ENCODE measurements at places on chromosomes 13 and 19.
A peak's percentile ranks its signal among the peaks of the same experiment; 100 is the strongest.

GRCh38 chr13:25177636-25178035 is 5.5 kb upstream of the AMER2 start:
- DNase-seq, result no peak

DNA sequence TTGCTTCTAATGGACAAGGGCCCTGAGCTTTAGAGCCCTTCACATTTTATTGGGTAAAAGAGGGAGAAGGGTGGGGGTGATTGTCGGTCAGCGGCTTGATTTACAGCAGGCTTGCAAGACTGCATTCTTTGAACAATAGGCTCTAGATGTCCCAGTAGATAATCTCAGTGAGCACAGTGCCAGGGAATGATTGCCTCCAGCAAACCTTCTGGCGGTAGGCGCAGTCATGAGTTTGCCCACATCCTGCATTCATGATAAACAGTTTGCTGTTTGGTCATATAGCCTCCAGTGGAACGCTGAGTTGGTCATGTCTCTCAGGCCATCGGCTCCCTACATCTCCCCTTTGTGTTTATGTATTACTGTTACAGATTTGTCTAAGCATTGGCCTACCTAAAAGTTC is 12.6 kb downstream of the ZNF528 start:
- no peak for DNase-seq

- DNase-seq, result no peak
These were observed 83.8 kb downstream of the GJA3 start for GRCh38 chr13:20077086-20077485.

- DNase-seq, result peak; percentile 18
These were observed 7.0 kb upstream of the WBP4 start for GRCh38 chr13:41054212-41054877.

DNA sequence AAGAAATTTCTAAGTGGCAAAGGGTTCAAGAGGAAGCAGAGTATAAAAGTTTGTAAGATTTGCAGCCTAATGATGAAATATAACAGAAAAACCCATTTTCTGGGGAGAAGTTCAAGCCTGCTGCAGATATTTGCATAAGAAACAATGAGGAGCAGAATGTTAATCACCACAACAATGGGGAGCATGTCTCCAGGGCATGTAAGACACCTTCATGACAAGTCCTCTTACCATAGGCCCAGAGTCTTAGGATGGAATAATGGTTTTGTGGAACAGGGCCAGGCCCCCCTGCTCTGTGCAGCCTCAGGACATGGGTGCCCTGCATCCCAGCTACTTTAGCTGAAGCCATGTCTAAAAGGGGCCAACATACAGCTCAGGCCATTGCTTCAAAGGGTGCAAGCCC is 809.0 kb upstream of the SLITRK5 start:
- DNase-seq, result no peak

DNA sequence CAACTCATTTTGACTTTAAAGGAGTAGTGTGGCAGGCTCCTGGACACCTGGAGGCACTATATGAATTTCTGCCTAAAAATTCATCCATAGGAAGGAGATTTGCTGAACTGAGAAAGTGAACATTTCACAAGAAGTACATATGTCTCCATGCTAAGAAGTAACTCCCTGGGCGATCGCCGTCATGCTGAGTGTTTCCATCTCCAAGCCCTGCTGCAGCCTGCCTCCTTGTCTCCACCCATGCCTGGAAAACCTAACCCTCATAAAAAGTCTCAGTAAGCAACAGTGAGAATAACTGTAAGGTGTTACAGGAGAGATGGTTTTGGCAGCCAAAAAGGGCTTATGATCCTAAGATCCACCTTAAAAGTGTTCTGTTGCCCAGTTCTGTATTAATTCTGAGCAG is 251.3 kb downstream of the SHISA2 start:
- DNase-seq, result no peak

GRCh38 chr13:76025392-76025791 is 389.3 kb downstream of the LMO7 start:
- no peak for DNase-seq

DNA sequence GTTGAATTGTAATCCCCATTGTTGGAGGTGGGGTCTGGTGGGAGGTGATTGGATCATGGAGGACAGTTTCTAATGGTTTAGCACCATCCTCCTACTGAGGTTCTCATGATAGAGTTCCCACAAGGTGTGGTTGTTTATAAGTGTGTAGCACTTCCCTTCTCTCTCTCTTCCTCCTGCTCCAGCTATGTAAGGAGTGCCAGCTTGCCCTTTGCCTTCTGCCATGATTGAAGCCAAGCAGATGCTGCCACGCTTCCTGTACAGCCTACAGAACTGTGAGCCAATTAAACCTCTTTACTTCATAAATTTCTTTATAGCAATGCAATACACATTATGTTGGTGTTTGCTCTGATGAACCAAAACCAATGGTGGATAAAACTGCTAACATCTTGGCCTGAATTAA is 238.2 kb downstream of the EFNB2 start:
- DNase-seq, result no peak

DNA sequence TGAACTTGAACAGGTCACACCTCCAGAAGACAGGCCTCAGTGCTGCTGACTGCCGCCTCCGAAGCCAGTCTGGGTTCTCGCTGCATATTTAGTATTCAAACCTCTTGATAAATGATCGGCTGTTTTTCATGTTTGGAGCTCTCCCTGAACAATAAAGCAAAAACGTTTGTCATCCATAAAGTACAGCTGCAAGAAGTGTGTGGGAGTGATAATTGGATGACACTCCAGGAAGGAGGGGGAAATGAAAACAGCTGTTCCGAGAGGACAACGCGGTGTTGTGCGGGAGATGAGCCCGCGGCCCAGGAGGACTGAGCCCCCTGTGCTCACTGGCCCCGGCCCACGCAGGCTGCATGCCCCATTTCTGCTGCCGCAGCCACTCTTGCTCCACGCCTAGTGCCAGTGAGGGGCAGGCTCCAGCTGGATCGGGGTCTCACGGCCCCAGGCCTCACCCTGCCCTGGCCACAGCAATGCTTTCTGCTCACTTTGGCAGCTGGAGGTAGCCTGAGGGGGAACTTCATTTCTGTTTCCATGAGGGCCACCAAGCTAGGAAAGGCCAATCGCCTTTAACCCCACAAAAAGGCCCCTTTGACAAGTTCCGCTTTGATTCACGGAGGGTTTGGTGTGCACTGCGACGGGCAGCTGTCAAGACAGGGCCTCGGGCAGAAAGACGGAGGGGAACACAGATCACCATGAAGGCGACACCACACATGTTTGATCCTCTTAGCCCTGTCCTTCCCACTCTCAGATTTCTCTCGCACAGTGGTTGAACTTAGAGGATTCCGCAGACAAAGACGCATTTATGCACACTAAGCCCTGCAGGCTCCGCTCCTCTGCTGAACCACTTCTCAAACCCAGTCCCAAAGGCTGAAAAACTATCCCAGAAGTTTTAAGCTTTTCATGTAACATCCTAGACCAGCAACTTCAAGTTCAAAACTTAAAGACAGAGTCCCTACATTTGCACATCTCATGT is 537.6 kb downstream of the EFNB2 start:
- no peak for DNase-seq

DNA sequence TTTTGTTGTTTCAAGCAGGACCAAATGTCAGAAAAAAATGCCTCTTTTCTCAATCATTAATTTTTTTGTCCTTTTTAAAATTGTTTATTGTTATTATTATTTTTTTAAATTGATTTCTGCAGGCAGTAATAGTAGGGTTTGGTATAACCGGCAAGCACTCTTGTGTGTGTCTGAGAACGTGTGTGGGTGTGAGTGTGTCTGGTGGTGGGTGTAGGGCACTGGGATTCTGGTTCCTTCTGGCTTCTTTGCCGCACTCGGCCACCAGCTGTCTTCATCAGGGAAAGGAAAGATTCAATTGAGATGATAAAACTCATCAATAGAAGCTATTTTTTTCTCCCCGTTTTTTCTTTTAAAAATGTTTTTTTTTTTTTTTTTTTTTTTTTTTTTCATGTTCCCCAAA is 56.4 kb downstream of the IER2 start:
- no peak for DNase-seq

- DNase-seq, result no peak
These were observed 44.2 kb upstream of the SLAIN1 start for GRCh38 chr13:77653301-77653700.

DNA sequence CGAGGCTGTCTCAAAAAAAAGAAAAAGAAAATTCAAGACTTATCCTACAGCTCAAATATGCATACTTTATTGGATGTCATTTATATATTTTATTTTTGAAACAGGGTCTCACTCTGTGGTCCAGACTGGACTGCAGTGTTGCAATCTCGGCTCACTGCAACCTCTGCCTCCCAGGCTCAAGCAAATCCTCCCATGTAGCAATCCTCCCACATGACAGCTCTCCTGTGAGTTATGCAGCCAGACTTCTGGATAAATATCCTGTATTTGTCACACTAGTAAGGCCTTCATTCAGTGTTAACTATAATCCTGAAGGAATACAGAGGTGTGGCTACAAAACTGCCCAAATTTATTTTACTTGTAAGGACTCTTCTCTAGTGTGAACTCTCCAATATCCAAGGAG is 7.2 kb downstream of the ZNF552 start:
- DNase-seq, result no peak

DNA sequence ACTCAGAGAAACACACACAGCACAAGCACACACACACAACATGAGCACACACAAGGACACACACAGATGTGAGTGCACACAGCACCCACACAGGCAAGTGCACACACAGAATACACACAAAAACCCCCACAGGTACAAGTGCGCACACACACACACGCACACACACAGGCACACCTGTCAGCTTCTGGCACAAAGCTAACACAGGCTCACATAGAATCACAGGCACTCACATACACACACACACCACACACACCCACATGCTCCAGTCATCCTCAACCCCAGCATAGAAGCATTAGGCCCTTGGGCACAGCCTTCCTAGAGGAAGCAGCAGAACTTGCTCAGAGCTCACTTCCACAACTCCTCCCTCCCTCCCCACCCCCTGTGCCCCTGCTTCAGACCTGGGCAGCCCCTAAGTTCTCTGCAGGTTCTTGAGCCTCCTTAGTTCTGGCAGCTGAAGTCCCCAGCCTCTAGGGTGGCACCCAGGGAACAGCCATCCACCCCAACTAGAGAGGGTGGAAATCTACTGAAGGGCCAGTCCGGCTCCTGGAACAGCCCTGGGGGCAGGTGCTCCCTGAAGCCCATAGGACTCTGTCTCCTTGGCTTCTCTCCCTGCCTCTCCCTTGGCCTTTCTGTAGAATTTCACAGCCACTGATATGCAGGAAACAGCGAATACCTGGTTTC is 129.9 kb upstream of the VSTM2B start:
- DNase-seq, result no peak

DNA sequence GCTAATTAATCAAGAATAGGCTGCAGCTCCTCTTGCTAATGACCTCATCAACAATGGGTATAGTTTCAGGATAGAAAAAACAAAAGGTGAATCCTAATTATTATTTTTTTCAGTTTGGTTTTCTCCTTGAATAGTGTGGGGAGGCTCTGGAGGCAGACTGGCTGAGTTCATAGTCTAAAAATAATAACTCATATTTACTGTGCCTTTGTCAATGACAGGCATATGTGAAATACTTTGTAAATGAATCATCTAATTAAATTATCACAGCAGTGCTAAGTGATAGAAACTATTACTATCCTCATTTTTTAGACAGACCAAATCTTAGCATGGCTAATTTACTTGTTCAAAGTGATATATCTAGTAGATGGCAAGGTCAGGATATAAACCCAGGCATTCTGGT is 1261.0 kb upstream of the SLC10A2 start:
- DNase-seq, result no peak

DNA sequence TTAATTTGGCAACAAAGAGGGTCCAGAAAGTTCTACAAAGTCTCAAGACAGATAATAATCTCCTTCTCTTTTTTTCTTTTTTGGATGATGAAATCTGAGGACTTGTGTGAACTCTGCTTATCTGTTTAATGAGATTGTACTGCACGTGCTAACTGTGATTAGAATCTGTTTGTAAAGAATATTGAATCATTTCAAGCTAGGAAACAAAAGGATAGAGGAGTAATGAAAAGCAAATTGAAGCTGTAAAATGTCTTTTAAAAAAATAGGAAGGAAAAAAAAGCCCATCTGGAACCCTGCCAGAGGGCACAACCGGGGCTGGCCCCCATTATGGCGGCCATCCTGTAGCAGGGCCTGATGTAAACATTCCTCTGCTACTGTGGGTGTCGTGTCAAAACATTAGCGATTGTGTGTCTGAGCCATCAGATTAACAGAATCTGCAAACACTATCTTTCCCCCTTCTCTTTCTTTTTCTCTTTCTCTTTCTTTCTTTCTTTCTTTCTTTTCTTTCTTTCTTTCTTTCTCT is 83.0 kb downstream of the FLT1 start:
- DNase-seq, result no peak

DNA sequence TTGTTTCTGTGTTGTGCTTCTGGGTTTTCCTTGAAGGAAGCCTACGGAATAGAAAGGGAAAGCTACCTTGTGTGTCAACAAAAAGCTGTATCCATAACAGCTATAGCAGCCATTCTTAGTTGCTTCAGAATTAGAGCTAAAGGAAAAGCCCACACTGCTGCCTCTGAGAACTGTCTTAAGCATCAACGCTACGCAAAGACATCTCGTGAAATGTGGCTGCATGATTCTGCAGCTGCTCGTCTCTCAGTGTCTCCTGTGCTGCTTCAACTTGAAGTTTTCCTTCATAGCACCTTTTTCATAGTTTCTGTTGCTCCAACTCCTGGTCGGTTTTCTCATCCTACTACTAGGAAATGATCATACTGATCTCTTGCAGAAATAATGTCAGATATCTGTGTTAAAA is 140.9 kb upstream of the MAB21L1 start:
- DNase-seq, result no peak

DNA sequence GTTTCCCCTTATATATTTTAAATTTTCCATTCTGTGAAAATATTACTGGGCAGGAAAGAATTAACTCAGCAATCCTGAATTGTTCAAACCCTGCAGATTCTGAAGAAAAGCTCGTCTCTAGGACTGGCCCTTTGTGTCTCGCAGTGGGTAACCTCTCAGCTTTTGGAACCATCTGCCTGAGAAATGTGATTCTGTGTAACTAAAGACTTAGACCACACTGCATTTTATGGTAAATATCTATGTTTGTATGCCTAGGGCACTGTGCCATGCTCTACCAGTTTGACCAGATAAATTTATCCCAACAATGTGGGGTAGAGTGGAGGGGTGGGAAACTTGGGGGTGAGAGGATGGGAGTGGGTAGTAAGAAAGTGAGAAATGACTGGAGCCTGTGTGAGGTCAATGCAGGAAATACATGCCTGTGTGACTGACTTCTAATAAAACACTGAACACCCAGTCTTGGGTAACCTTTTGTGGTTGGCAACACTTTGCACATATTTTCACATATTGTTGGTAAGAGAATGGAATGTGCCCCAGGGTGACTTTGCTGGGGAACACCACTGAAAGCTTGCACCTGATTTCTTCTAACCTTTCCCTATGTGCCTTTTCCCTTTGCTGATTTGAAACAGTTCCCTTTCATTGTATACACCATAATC is 1181.9 kb downstream of the OLFM4 start:
- DNase-seq, result no peak

Data from activated CD4-positive, CD25-positive, alpha-beta regulatory T cell treated with anti-CD3 and anti-CD28 coated beads, Interleukin-2, amount 50 U/mL, for 16 hours (primary cell).